ENCODE measurements at places on chromosomes 1 and 21.

DNA sequence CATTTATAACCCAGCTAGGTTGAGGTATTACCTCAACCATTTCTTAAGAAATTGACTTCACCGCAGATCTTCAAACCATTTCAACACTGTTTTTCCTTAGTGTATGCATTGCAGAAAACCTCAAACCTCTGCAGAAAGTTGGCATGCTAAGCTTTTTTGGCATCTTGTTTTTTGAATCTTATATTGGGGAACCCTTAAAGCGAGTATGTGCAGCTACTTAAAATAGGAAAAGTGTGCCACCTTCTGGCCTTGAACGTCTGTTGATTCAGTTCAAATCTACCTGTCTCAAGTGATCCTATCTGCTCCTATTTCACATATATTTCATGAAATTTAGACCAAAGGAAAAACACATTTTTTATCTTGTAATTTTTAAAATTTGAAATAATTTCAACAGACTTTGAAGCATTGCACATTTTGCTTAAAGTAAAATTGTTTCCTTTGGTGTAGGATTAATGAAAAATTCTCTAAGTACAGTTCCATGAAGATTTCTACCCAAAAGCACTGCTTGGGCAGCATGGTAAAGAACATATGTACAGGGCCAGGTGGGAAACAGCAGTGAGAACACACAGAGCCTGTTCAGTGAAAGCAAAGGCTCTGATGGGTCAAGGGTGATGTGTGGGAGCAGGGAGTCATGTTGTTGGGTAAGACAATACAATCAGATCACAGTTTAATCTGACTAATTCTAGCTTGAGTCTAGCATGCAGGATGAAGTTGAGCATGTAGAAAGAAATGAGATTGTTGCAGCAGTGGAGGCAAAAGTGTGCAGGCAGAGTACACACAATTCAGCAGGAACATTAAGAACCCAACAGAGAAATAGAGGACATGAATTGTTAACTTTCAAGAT is 17.2 kb downstream of the HENMT1 start:
- peak; percentile 49 for DNase-seq

- peak; percentile 28 for DNase-seq
These were observed 2.3 kb downstream of the H3-3A start for GRCh38 chr1:226064816-226065248.

- DNase-seq = no peak
These were observed 68.8 kb downstream of the GRIK3 start for GRCh38 chr1:36965275-36966159.

GRCh38 chr1:15410884-15411245 is 1.2 kb downstream of the EFHD2 start:
- DNase-seq = no peak

- DNase-seq = no peak
These were observed 1.5 kb downstream of the CDC7 start for GRCh38 chr1:91501971-91502671.

- no peak for DNase-seq
These were observed 69.6 kb upstream of the KRTAP19-8 start for GRCh38 chr21:31107871-31108270.

DNA sequence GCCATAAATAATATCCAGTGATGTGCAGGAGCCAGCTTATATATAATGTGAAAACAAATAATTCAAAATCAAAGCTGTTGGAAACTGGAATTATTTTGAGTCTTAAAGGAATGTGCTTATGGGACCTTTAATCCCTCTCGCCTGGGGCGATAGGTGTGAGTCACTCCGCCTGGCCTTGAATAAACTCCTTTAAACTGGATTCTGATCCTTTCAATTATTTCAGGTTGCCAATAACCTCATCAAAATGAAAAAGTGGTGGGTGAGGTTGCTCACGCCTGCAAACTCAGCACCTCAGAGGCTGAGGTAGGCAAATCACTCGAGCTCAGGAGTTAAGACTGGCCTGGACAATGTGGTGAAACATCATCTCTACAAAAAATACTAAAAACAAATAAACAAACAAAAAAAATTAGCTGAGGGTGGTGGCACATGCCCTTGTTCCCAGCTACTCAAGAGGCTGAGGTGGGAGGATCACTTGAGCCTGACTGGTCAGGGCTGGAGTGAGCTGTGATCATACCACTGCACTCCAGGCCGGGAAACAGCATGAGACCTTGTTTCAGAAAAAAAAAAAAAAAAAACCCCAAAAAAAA is 11.4 kb upstream of the SLC2A5 start:
- DNase-seq = no peak

DNA sequence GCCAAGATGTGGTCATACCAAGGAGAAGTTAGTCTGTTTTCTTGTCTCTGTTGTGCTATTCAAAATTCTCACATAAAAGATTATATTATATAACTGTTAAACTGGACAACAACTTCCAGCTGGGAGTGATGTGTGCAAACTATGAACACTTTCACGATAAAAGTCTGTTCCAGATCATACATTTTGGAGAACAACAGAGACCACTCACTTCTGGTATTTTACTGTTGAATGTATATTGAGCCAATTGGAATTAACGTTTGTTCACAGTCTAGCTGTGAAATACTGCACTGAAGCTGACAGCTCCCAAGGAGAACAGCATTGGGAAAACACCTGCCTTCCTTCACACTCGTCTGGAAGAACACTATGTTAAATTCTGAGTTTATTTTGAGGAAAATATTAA is 860 bp upstream of the SHCBP1L start:
- no peak for DNase-seq

DNA sequence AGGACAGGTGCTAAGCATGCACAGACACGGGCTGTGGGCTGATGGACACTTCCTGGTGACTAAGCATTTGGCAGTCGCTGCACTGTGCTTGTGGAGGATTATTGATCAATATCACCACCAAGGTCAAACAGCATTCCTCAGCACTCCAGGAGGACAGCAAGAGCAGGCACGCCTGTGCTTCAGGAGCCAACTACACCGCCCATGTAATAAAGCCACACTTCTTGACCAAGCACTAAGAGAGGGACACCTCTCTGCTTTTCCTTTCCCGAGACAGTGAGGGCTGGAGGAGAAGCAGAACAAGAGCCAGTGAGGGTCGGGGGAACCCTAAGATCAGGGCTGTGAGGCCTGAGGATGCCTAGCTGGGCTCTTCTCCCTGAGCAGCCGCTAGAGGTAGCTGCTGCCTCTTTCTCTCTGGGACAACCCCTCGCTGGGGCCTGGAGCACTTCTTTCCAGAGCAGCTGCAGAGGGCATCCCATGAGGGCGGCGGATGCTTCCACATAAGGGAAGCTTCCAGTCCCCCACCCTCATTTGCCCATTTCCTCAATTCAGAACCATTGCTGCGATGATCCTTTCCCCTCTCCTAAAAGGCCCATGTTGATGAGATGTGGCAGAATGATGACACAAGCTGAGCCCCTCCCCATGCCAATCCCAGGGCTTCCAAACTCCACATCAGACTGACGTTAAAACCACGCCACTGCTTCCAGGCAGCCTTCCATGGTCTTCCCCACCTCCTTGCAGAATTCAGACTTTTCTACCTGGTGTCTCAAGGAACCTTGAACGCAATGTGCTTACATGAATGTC is 19.1 kb downstream of the RAB7B start:
- DNase-seq = peak; percentile 17

DNA sequence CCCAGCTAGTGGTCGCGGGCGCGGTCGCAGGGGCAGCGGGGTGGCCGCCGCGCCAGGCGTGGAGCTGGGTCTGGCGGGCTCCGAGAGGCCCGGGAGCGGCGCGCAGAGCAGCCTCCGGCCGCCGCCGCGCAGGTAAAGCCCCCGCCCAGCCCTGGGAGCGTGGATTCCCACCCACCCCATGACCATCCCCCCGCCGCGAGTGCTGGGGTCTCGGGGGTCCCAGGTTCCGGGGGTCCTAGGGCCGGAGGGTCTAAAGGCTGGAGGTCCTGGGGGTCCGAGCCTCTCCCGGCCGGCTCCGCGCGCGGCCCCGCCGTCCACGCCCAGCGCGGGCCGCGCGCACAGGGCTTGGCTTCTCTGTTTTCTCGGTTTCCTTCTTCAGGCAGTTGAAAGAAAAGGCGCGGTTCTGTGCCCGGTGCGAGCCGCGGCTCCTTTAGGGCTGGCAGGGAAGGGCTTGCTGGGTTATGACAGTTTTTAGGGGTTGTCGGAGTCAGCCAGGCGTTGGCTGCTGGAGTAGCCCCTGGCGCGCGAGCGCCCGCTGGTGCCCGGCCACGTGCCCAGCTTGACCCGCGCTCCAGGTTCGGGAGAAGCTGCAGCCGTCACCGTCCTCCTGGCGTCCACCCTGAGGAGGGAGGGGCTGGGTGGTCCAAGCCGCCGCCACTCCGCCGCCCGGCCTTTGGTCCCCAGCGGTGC is 359 bp downstream of the LRRC3 start:
- no peak for DNase-seq

GRCh38 chr21:37032877-37033471 is 26.5 kb downstream of the RIPPLY3 start:
- DNase-seq = no peak

- DNase-seq = peak; percentile 64
These were observed 15.3 kb downstream of the BECN2 start for GRCh38 chr1:241972703-241973369.

- DNase-seq = no peak
These were observed 30.1 kb upstream of the EPS15 start for GRCh38 chr1:51549016-51549619.

GRCh38 chr1:245458761-245459174 is 304.0 kb downstream of the KIF26B start:
- no peak for DNase-seq

DNA sequence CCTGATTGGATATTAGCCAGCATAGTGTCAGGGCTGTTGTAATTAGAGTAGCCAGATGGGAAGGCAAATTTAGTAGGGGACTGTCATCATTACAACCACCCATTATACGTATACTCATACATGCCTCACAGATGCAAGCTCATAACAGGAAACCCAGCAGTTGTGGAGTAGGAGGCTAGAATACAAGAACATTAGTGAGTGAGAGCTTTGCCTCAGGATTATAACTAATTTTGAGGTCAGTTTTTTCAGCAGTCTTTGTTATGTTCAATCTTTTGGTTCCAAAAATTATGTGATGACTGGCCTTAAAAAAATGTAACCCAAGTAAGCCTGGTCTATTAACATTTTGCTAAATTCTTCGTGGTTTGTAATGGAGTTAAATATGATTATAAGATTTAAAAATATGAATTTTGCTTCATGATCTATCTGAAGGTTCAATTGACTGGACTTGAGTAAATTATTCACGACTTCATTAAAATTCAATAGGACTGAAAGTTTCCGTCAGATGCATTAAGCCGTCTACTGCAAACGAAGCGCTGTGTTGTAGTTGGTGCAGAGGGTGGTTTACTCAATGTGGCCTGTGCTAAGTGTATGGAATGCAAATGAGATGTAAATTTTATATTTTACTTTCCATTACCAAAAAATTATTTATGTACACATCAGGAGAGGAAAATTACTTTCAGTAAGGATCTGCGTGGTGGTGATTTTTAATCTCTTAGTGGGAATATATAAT is 48.8 kb downstream of the KCNK1 start:
- DNase-seq = no peak

GRCh38 chr1:230173187-230173975 is 106.3 kb downstream of the GALNT2 start:
- DNase-seq = no peak

DNA sequence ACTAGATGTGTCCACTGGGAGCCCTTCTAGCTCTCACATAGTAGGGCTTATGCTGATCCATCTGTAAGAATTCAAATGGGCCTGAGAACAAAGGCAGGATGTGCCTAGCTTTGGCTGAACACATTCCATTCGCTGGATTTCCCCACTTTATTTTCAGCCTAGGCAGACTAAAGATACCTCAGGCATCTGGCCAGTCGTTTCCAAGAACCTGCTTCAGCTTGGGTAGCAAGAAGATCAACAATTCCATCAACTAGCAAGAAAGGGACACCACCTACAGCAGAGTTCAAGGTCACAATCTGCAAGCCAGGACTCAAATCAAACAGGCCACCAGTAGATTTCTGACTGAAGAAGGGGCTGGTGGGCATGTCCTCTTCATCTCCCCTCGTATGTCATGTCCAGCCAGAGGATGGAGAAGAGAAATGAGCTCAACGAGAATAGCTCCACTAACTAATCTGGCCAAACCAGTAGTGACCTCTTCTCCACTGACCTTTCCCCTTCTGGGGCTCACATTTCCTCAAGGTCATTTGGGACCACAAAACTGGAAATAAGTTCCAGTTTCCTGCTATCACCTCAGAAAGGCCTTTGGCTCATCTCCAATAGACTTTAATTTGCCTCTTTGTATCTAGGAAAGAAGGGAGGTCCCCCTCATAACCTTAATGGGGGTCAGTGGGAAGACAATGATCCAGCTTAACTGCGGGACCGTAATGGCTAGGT is 14.2 kb downstream of the TXNIP start:
- no peak for DNase-seq

DNA sequence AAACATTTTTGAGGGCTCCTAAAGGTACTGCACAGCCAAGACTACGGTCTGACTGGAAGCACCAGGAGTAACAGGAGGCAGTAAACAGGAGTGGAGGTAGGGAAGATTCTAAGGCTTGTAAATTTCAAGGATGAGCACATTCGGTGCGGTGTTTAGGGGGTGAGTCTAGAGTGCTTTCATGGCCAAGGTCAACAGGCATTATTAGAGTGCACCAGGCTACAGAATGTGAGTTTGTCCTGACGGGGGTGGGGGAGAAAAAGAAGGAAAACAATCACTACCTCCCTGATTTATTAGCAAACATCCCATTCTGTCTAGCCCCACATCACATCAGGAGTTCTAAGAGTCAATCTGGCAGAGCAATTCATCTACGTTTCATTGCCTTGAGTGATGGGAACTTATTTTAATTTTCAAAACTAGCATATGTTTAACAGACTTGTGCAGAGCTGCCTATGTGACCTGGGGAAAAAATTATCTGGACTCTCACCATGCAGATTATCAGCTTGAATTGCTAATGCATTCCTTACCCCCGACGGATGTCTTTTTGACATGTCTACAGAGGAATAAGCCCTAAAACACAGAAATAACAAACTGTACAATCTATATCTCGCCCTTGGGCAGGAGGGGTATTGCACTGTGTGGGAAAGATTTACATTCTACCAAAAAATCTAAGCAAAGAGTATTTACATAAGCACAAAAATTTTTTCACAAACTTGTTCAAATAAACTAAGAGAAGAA is 45.0 kb downstream of the APP start:
- DNase-seq = no peak

DNA sequence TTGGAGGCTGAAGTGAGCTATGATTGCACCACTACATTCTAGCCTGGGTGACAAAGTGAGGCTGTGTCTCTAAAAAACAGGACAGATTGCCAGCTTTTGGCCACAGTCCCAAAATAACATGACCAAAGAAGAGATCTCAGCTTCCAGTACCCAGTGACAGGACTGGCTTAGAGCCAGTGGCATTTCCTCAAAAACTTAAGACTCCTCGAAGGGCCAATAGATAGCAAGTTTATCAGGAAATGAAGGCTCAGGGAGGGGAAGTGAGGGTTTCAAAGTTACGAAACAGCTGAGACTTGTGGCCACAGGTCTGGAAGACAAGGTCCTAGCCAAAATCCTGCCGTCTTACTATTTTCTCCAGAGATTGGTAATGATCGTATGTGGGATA is 6.3 kb upstream of the TMEM39B start:
- DNase-seq = peak; percentile 45

- DNase-seq = no peak
These were observed 25.5 kb downstream of the CAPN9 start for GRCh38 chr1:230772457-230773395.

GRCh38 chr1:151852733-151853132 is 779 bp downstream of the THEM5 start:
- no peak for DNase-seq
